Stimulated activated CD8-positive, alpha-beta memory T cell treated with anti-CD3 and anti-CD28 coated beads, Interleukin-2, amount 100 ng/mL, for 48 hours (primary cell): ENCODE measurements at places on chromosomes 13 and 19.
A peak's percentile ranks its signal among the peaks of the same experiment; 100 is the strongest.

DNA sequence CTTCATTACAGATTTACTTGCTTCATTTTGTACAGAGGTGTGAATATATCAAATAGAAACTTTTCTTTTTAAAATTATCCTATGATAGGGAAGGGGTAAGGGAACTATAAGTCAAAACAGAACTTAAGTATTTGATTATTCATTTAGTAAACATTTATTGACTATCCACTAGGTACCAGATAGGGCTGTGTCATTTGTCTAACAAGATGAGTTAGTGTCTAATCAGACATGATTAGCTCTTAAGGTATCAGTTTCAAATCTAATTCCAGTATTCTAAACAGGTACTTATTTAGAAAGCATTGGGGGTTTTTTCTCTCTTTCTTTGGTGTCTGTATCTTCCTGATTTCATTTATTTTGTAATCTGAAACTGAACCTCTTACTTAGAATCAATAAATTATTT lies 32.2 kb downstream of the CDADC1 start:
- no peak for DNase-seq

- DNase-seq = no peak
These were observed 61.8 kb downstream of the AKAP11 start for GRCh38 chr13:42333613-42334328.

- no peak for DNase-seq
These were observed 38.8 kb upstream of the TUBGCP3 start for GRCh38 chr13:112626761-112627160.

DNA sequence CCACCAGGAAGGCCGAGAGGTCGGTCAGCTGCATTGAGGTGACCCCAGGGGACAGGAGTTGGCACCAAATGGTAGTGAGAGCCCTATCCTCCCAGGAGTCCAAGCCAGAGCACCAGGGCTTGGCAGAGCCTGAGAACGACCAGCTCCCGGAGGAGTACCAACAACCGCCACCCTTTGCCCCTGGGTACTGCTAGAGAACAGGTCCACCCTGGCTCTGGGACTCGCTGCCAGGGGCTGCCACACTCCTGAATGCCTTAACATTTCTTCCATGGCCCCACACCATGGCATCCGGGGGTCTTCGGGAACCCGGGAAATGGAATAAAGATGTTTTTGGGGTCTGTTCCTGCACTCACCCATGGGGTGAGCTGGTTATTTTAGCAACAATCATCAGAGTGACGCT lies 14.1 kb downstream of the HSH2D start:
- no peak for DNase-seq

DNA sequence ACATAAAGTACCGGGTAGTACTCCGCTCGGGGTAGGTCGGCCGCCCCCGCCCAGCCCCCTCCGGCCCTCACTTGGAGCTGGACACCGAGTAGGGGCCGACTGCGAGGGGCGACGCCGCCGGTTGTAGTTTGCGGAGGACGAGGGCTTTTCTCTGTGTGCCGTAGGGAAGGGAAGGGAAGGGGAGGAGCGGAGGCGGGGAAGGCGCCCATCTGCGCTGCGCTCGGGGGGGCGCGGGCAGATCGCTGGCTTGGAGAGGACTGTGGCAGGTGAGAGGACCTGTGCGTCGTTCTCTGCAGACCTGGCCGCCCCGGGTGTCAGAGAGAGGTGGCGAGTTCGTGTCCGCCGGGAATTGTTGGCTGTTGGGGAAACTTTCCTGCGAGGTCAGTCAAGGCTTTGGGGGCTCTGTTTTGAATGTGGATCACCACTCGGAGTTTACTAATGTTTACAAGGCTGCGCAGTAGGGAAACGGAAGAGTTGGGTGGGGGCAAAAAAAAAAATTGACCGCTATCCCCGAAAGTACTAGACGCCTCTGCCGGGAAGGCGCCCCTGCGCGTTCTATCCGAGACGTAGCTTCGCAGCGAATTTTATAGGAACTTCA lies 1.4 kb downstream of the ING1 start:
- DNase-seq = peak; percentile 28

DNA sequence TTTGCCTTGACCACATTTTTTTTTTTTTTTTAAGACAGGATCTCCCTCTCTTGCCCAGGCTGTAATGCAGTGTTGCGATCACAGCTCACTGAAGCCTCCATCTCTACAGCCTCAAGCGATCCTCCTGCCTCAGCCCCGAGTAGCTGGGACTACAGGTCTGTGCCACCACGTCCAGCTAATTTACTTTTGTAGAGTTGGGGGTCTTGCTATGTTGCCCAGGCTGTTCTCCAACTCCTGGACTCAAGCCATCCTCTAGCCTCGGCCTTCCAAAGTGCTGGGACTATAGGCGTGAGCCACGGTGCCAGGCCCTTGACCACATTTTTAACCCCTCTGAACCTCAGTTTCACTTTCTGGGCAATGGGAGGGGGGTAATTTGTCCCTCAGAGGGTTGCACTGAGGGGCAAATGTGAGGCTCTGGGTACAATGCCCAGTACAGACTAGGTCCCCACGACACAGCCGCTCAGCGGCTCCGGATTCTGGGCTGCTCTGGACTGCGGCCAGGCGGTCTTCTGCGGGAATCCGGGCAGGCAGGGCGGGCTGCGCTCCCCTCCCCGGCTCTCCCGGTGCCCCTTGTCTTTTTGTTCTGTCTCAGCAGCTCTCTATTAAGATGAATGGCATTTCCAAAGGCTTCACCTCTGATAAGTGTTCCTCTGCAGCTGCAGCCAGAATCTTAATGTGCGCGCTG lies 3.8 kb upstream of the ALOX5AP start:
- DNase-seq = no peak
